ENCODE measurements at places on chromosomes 5 and 9.

- no peak for DNase-seq
Observed at GRCh38 chr5:138568061-138568824, 7.0 kb downstream of the HSPA9 start.

- no peak for DNase-seq
Observed at GRCh38 chr5:110258460-110259216, 467.8 kb downstream of the TMEM232 start.

DNA sequence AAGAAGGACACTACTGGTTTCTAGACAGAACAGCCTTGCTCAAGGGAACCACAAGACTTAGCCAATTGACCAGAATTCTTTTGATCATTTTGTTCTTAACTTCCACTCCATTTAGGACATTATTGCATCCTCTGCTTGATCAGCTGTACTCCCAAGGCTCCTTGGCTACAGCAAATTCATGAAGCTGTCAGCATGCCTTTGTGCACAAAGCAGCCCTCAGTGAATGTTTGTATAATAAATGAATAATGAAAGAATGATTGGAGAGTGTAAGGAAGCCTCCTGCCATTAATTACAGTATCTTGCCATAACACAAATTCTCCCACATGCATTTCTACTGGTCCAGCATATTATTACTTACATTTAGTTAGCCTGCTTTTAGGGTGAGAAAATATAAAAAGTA, 449.6 kb downstream of the SLCO4C1 start:
- no peak for DNase-seq

- peak; percentile 40 for DNase-seq
Observed at GRCh38 chr9:89455356-89455824, 42.5 kb downstream of the SEMA4D start.

- DNase-seq = peak; percentile 63
Observed at GRCh38 chr5:39197556-39197955, 21.8 kb downstream of the FYB1 start.

- DNase-seq = no peak
Observed at GRCh38 chr5:32165597-32165996, 8.5 kb downstream of the GOLPH3 start.

Measured in CD4-positive, alpha-beta T cell treated with Interleukin-15 for 1 hour (primary cell).